RCC 7860 (cell line): ENCODE measurements at places on chromosomes 12 and 14.

DNA sequence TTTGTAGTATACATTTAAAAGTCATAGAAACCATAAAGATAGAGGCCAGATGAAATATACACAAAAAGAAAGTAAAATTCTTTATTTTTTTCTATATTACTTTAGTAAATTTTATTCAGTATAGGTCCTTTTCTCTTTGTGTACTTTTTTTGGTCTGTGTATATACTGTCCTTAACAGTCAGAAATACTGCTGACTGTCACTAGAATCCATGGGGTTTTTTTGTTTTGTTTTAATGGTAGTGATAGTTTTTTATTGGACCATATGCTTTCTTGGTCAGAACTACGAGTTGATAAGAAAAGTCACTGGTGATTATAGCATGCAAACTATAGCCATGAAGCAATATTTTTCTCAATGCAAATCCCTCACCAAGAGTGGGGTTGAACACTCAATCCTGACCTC is 165.4 kb downstream of the FOXA1 start:
- DNase-seq: no peak

DNA sequence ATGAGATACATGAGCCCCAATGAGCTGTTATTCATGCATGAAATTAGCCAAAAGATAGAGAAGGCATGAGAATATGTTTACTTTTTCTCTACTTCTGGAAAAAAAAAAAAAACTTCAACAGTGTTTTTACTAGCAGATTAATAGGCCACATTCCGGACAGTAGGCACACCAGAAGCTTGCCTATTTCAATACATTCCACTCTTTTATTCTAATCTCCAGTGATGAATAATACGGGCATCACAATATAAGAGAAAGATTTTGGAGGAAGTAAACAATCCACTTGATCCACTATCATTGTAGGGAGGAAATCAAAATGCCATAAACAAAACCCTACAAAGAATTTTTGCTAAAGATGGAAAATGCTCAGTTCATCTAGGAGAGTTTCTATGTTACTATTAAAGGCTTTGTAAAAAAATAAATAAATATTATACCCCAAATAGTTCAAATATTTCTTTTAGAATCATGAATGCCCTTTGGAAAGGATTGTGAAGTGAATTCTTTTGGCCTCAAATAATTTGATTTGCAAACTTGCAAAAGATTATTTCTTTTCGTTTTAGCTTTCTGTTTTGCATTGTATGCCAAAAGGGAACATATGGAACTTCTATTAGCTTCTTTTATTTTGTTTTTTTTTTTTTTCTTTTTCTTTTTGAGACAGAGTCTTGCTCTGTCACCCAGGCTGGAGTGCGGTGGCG is 232.6 kb downstream of the EPS8 start:
- no peak for DNase-seq

GRCh38 chr14:95498622-95499353 is 17.7 kb downstream of the SYNE3 start:
- DNase-seq: no peak

GRCh38 chr12:114397978-114398881 is 7.7 kb downstream of the TBX5 start:
- DNase-seq: no peak

GRCh38 chr12:46959502-46959901 is 119.9 kb upstream of the PCED1B start:
- DNase-seq: peak; percentile 93

DNA sequence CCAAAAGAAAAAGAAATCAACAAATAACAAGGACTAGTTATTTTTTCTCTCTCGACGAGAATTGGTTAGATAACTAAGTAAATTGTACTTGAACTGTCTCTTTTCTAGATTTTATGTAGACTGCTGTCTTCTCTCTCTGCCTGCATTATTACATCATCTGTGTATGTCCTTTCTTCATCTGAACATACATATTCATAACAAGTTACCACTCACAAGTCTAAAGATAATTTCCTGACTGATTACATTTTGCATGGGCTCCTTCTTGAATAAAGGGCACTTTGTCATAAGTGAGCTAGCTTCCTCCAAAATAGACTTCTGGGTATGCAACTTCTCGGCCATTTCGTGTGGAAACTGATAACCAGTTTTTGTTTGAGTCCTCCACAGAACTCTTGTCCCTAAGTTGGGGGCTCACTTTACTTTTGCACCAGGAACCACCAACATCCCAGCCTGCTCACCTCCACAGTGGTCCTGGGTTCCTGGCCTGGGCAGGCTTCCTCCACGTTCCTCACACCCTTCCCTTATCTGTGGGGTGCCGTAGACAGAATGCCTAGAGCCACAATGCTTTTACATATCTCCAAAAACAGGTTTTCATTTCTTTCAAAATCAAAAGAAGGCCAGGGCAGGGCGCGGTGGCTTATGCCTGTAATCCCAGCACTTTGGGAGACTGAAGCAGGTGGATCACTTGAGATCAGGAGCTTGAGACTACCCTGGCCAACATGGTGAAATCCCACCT is 6.2 kb upstream of the DDX47 start:
- DNase-seq: no peak

DNA sequence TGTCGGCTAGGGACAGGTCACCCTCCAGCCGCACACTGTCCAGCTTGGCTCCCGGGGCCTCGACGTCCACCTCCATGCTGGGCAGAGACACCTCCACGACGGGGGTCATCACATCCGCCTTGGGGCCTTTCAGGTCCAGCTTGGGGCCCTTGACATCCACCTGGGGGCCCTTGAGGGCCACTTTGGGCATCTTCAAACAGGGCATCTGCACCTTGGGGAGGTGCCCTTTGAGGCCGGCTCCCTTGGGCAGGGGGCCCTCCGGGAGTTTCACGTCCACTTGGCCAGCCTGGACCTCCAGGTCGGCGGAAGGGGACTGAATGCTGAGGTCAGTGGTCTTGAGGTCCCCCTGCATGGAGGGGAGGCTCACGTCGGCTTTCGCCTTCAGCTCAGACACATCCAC is 17.9 kb downstream of the PLD4 start:
- DNase-seq: no peak

GRCh38 chr12:103379670-103380069 is 116.1 kb downstream of the C12orf42 start:
- DNase-seq: no peak

- no peak for DNase-seq
Observed at GRCh38 chr14:87994974-87995373, 2.0 kb upstream of the GALC start.

GRCh38 chr14:52000019-52000582 is 10.8 kb downstream of the RTRAF start:
- DNase-seq: no peak

DNA sequence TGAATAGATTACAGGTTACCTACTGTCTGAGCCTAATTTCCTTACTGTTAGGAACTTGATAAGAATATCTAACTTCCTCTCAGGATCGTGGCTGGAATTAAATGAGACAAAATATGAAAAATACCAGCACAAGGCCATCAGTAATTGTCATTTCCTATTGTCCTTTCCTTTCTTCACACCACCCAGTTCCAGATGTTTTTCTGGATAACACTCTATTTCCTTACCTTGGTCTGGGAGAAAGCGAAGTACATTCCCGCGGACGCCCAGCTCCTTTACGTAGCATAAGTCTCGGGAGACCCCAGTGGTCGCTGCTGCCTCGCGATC is 376 bp downstream of the GDF3 start:
- no peak for DNase-seq

DNA sequence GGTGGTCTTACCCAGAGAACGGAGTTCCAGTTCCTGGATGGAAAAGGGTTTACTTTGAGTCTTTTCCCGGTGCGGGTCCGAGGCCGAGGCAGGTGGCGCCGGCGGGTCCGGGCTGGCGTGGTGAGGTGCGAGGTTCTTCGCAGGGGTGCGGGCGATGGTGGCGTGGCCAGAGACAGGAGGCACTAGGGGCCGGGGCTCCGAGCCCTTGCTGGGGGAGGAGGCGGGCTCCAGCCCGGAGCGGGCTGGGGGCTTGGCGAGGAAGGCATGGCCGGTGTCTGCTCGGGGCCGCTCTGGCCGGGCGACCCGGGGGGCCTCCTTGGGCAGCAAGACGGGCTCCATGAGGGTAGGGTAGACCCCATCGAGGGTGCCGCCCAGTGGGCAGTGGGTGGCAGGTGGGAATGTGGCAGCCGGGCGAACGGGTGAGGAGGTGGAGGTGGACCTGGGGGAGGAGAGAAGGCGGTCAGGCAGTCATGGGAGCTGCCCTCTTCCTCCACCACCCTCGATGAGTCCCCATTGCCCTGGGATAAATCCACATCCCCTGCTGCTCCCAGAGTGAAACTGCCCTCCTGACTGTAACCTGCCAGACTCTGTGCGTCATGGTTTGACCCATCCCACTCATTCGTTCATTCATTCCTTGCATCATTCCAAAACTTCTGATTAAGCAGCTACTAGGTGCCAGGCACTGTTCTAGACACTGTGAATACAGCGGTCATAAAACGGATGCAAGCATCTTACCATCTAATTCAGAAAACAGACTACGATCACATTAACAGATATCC is 42.0 kb downstream of the RFLNA start:
- DNase-seq: no peak

DNA sequence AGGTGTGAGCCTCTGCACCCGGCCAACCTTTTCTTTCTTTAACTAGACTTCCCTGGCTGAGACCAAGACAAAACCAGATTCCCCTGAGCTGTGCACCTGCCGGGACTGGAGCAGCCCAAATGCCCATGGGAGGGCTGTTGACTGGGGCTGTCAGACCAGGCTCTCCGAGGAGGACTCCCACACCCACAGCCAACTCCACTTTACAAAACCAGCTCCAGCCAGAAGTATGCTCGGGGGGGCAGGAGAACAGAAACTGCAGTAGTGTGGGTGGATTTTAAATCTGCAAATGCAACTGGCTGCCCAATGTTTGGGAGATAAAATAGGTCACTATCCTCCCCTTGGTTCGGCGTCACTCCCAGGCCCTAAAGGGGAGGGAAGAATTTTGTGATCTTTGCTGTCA is 78.5 kb downstream of the VCPKMT start:
- DNase-seq: no peak

DNA sequence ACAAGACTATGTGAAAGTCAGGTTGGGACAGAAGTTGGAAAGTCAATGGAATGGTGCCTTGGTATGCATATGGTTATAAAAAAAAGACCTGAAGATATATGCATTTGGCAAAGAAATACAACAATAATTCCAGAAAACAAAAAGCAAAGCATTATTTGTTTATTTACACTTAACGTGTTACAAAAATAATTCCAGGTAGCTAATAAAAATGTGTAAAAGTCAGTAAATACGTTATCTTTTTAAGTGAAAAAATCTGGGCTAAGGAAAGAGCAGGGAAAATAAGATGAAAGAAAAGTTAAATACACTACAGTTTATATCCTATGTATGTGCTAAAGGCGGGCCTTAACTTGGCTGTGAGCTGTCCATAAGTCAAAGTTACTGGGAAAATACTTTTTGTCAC is 266.3 kb downstream of the MED13L start:
- DNase-seq: no peak
